ENCODE measurements at places on chromosomes 5 and 9. TPM values are rescaled to one million over a fixed set of nuclear protein-coding genes. Genes with fewer than 3 reads are reported as not detected.

The PCDHGA5 gene
- total RNA-seq: 3.7 TPM

The MXD3 gene
- total RNA-seq: 2.0 TPM

The IPPK gene
- 8.3 TPM for total RNA-seq

The MGAT1 gene
- 204 TPM for total RNA-seq

The CER1 gene
- total RNA-seq: not detected

The GRM6 gene
- not detected for total RNA-seq

The CRHBP gene
- total RNA-seq: 8.7 TPM

The FGFR4 gene
- total RNA-seq: not detected

The KIF4B gene
- total RNA-seq: not detected

The SLC6A7 gene
- not detected for total RNA-seq

The PLAA gene
- total RNA-seq: 25.7 TPM

The NUTM2G gene
- total RNA-seq: not detected

The HAND1 gene
- total RNA-seq: not detected

The SNX18 gene
- total RNA-seq: 75.0 TPM

The OTP gene
- total RNA-seq: not detected

The ENHO gene
- not detected for total RNA-seq

The COL15A1 gene
- total RNA-seq: 15.2 TPM

The GPX8 gene
- total RNA-seq: 34.0 TPM

The C9 gene
- total RNA-seq: not detected

The LSM11 gene
- total RNA-seq: 4.5 TPM

The IQGAP2 gene
- total RNA-seq: 67.6 TPM

Data from thyroid gland (tissue), 4 donors.